ENCODE measurements at places on chromosomes 5 and 9.

DNA sequence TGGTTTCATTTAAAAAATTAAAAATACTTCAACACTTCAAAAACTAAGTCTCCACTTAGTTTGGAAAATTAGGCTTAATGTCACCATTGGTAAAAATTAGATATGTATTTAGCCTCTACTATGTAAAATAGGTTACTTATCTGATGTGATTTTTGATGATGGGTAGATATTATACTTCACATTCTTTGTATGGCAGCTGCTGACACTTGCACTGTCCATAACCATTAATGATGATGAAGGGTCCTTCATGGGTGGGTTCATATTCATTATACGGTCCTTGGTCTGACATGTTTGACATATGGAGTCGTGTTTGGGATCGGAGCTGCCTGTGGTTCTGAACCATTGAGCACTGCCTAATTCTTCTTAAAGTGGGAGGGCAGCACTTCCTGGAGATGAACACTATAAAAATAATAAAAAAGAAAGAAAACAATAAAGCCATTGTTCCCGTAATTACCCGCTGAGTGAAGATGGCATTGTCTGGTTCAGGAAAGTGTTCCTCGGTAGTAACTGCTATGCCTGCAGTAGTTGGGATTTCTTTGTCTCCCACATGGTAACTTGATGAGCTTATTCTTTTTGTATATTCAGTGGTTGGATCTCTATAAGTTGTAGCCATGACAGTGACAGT lies 2.2 kb downstream of the LRRTM2 start:
- no peak overlapping the region for H3K4me3 ChIP-seq
- no peaks in the 10 kb centered on the region for H3K4me1 ChIP-seq
- DNase-seq: no peak

DNA sequence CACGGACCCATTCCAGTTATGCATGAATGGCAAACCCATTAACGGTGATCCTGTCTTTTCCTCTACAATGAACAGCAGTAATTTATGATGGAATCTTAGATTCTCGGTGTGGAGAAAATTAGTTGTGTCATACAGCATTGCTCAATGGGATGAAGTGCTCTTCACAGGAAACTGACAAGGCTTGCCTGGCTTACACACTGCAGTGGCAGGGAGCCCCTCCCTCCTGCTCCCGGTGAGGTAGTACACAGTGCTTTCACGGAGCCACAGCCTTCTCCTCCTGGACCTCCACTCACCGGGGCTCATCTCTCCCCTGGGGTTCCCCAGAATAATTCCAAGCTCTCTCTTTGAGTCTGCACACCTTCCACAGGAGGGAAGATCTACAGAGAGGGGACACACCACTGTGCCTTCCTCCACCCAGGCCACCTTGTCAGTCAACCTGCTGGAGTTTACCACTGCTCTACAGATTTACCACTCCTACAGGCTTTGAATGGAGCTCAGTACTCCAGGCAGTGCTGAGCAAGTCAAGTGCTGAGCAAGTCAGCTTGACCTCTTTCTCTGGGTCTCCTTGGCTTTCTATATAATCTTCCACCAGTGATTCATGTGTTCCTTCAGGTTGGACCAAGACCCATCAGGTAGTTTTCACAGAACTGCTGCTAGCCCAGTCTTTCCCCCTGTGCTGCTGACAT lies 59.1 kb upstream of the TBC1D2 start:
- no peaks in the 10 kb centered on the region for H3K27me3 ChIP-seq
- H3K27ac ChIP-seq: no peak overlapping the region

DNA sequence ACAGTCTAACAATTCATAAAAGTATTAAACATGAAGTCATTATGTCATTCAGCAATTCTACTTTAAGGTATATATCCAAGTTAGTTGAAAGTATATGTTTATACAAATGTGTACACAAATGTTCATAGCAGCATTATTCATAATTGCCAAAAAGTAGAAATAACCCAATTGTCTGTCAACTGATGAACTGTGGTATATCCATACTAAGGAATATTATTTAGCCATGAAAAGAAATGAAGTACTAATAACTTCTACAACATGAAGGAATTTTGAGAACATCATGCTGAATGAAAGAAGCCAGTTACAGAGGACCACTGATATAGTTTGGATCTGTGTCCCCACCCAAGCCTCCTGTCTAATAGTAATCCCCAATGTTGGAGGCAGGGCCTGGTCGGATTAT lies 224.3 kb downstream of the SPATA31D1 start:
- no peaks in the 10 kb centered on the region for H3K36me3 ChIP-seq
- DNase-seq: no peak
- H3K27ac ChIP-seq: no peak overlapping the region
- no peak overlapping the region for H3K4me3 ChIP-seq
- no peaks in the 10 kb centered on the region for H3K27me3 ChIP-seq

DNA sequence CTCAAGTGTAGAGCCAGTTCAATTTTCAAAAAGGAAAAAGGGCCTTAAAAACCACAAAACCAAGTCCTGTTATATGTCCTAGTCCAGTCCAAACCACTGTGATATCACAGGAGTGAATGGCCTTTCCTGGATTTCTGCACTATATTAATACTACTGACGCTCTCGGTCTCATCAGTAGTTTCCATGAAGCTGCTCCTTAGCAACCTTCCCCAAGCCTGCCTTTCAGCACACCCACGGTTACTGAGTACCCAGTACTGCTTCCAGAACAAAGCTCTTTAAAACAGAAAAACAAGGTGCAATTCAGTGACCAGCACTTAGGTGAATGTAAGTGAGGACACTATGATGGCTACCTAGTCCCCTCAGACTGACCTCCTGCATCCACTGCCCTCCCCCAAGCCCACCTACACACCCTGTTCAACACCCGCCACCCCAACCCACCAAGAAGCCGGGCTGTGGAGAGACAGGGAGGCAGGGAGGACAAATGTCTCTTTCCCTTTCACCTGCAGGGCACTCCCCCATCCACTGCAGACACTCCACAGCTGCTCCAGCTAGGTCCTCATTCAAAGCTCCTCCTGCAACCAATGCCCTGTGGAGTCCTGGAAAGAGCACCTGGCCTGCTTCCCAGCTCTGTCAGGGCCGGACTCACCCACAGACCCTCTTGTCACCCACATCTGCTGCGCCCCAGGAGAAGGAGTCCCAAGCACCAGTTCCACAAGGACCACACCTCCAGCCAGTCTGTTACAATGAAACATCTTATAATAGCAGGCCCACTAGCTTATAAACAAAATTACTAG lies 25.9 kb downstream of the PSMB7 start:
- H3K4me1 ChIP-seq: no peaks in the 10 kb centered on the region
- H3K36me3 ChIP-seq: peaks cover 22% of the 10 kb centered on the region
- H3K27me3 ChIP-seq: no peaks in the 10 kb centered on the region
- no peak overlapping the region for H3K4me3 ChIP-seq
- H3K27ac ChIP-seq: no peak overlapping the region
- no peak for DNase-seq

GRCh38 chr9:102845827-102846371 lies 149.2 kb upstream of the CYLC2 start:
- no peaks in the 10 kb centered on the region for H3K36me3 ChIP-seq
- no peak for DNase-seq
- no peak overlapping the region for H3K27ac ChIP-seq
- no peaks in the 10 kb centered on the region for H3K27me3 ChIP-seq

DNA sequence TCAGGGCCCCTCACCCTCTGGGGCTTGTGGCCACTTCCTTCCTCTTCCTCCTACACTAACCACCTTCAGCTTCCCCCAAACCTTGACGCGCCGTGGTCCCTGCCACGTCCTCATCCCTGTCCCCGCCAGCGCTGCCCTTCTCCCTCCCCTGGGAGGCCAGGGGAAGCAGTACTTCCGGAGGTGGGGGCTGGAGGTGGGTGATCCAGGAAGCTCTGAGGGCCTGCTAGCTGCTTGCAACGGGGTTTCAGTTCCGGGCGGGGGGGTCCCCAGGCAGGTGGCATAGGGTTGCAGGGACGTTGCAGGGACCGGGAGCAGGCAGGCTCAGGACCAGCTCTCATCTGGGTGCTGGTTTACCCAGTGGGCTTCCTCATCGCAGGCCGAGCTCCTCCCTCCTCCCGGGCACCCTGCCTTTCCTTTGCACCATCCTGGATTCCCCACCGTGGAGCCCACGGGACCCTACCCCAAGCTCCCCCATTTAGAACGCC lies 70.0 kb downstream of the RXRA start:
- no peaks in the 10 kb centered on the region for H3K27me3 ChIP-seq
- peaks cover 24% of the 10 kb centered on the region for H3K4me1 ChIP-seq
- DNase-seq: peak; percentile 87
- H3K36me3 ChIP-seq: no peaks in the 10 kb centered on the region
- H3K4me3 ChIP-seq: peak overlapping the region; percentile 39
- H3K27ac ChIP-seq: peak overlapping the region; percentile 74

- DNase-seq: peak; percentile 83
- no peaks in the 10 kb centered on the region for H3K27me3 ChIP-seq
- no peak overlapping the region for H3K4me3 ChIP-seq
- H3K4me1 ChIP-seq: peaks cover 5% of the 10 kb centered on the region
- H3K36me3 ChIP-seq: no peaks in the 10 kb centered on the region
- no peak overlapping the region for H3K27ac ChIP-seq
Measured at GRCh38 chr9:33721674-33722358, 73.5 kb upstream of the PRSS3 start.

- H3K4me1 ChIP-seq: no peaks in the 10 kb centered on the region
- no peaks in the 10 kb centered on the region for H3K27me3 ChIP-seq
- H3K36me3 ChIP-seq: no peaks in the 10 kb centered on the region
Measured at GRCh38 chr9:116549061-116549664, 137.9 kb upstream of the TRIM32 start.

GRCh38 chr9:69579760-69580581 lies 92.2 kb downstream of the APBA1 start:
- no peaks in the 10 kb centered on the region for H3K27me3 ChIP-seq
- no peak for DNase-seq
- H3K36me3 ChIP-seq: no peaks in the 10 kb centered on the region
- H3K27ac ChIP-seq: no peak overlapping the region
- no peak overlapping the region for H3K4me3 ChIP-seq
- H3K4me1 ChIP-seq: no peaks in the 10 kb centered on the region

GRCh38 chr5:128645581-128645980 lies 107.5 kb upstream of the FBN2 start:
- H3K4me3 ChIP-seq: no peak overlapping the region
- no peaks in the 10 kb centered on the region for H3K4me1 ChIP-seq
- H3K27me3 ChIP-seq: no peaks in the 10 kb centered on the region
- H3K36me3 ChIP-seq: no peaks in the 10 kb centered on the region
- no peak overlapping the region for H3K27ac ChIP-seq

DNA sequence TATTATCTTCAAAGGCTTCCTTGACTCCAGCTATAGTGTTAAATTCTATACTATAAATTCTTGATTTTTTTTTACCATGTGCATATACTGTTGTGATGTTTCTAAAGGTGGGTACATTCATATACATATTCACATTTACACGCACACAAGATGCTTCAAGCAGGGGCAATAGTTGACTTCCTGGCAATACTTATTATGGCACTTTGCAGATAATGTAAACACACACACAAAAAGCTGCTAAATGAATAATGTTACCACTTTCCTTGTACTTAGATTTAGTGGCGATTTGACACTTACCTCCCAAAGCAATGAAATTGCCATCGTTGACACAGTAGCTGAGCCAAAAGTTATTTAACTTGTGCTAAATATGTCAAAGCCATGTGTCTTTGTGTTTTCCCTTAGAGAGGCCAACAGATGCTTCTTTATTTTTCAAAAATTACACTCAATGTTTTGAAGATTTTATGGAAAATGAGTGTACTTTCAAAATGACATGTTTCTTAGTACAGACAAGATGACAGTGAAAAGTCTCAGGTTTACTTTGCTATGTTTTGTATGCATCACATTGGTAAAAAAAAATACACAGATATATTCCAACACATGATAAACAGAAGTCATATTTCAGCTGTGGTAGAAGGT lies 12.2 kb upstream of the ERAP2 start:
- no peak overlapping the region for H3K4me3 ChIP-seq
- no peak for DNase-seq
- H3K27ac ChIP-seq: no peak overlapping the region
- H3K4me1 ChIP-seq: peaks cover 28% of the 10 kb centered on the region

DNA sequence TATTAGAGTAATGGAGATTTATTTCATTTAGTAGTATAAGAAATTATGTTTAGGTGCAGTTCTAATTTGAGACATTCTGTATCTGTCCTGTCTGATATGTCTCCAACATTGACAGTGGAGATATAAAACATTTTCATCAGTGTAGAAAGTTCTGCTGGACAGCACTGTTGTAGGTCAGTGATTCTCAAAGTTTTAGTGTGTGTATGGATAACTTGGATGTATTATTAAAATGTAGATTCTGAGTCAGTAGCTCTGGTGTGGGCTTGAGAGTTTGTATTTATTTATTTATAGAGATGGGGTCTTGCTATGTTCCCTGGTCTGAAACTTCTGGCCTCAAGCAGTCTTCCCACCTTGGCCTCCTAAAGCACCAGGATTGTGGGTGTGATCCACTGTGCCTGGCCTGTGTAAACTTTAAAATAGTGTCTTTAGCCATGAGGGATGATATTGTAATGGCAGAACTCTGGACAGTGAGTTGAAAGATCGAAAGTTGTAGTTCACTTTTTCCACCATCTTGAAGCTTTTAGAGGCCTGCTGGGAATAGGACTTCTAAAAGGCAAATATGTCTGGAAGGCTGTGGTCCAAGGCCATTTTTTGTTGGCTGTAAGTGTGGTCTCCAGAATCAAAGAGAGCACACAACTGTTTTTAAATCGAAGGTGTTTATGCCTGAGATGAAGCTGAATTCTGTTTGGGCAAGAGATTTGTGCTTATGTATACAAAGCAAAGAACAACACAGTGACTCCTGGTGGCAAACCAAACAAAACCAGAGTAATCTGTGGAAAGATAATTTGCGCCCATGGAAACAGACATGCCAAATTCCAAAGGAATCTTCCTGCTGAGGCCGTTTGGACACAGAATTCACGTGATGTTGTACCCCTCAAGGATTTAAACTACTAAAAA lies 12.4 kb downstream of the UBAP1 start:
- no peaks in the 10 kb centered on the region for H3K36me3 ChIP-seq
- no peaks in the 10 kb centered on the region for H3K27me3 ChIP-seq
- no peak for DNase-seq
- H3K4me3 ChIP-seq: no peak overlapping the region
- peaks cover under 1% of the 10 kb centered on the region for H3K4me1 ChIP-seq

- peaks cover 37% of the 10 kb centered on the region for H3K4me1 ChIP-seq
Measured at GRCh38 chr9:19050637-19051591, 1.7 kb downstream of the RRAGA start.

- DNase-seq: no peak
- no peaks in the 10 kb centered on the region for H3K27me3 ChIP-seq
- H3K36me3 ChIP-seq: no peaks in the 10 kb centered on the region
- no peak overlapping the region for H3K27ac ChIP-seq
- H3K4me1 ChIP-seq: no peaks in the 10 kb centered on the region
Measured at GRCh38 chr5:13214182-13214581, 730.3 kb downstream of the DNAH5 start.

GRCh38 chr5:52598968-52599367 lies 188.7 kb upstream of the ITGA1 start:
- H3K4me1 ChIP-seq: no peaks in the 10 kb centered on the region
- no peaks in the 10 kb centered on the region for H3K36me3 ChIP-seq
- DNase-seq: no peak
- no peaks in the 10 kb centered on the region for H3K27me3 ChIP-seq
- H3K27ac ChIP-seq: no peak overlapping the region
- no peak overlapping the region for H3K4me3 ChIP-seq

- DNase-seq: no peak
- no peaks in the 10 kb centered on the region for H3K27me3 ChIP-seq
- no peaks in the 10 kb centered on the region for H3K4me1 ChIP-seq
- H3K36me3 ChIP-seq: no peaks in the 10 kb centered on the region
- no peak overlapping the region for H3K4me3 ChIP-seq
Measured at GRCh38 chr5:38929838-38930237, 84.0 kb downstream of the OSMR start.

- no peak overlapping the region for H3K4me3 ChIP-seq
- no peaks in the 10 kb centered on the region for H3K36me3 ChIP-seq
- DNase-seq: no peak
- H3K4me1 ChIP-seq: peaks cover 37% of the 10 kb centered on the region
- H3K27ac ChIP-seq: 0 out of 2 replicates have a peak overlapping the region, but pooled peaks have one; percentile 35
Measured at GRCh38 chr5:166073901-166074581, 2217.4 kb upstream of the WWC1 start.

Data from DND-41 (cell line).